Activated CD8-positive, alpha-beta T cell treated with anti-CD3 and anti-CD28 coated beads, Interleukin-2, amount 10 ng/mL, durations not matched to agents 7 days and 5 days (primary cell): ENCODE measurements at places on chromosomes 6 and 20. TPM values are rescaled to one million over a fixed set of nuclear protein-coding genes. Genes with fewer than 3 reads are reported as not detected.

GRCh38 chr6:84688141-84688873 lies 76.1 kb downstream of the TBX18 start:
- DNase-seq: no peak

- no peak for DNase-seq
These were observed 527.1 kb downstream of the QKI start for GRCh38 chr6:163941624-163941976.

GRCh38 chr6:139161169-139161568 lies 26.3 kb downstream of the HECA start:
- peak; percentile 85 for DNase-seq

DNA sequence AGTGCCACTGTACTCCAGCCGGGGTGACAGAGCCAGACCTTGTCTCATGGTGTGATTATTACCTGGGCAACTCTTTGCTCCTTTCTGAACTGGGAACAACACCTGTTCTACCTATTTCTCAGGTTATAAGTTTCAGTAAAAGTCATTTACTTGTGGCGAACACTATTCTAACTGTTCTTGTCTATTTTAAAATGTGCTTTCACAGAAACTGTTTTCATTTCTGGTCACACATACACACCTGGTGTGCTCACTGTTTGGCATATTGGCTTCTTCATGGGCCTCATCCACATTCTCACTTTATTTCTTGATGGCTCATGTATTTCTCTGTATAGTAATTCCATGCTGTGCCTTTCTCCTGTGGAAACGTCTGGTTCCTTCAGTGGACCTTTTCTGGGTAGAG lies 30.5 kb upstream of the XRN2 start:
- DNase-seq: no peak

- DNase-seq: peak; percentile 74
These were observed 90.5 kb downstream of the GRM4 start for GRCh38 chr6:34055223-34055933.

- DNase-seq: no peak
These were observed 39.0 kb downstream of the MYT1 start for GRCh38 chr20:64203037-64203777.

DNA sequence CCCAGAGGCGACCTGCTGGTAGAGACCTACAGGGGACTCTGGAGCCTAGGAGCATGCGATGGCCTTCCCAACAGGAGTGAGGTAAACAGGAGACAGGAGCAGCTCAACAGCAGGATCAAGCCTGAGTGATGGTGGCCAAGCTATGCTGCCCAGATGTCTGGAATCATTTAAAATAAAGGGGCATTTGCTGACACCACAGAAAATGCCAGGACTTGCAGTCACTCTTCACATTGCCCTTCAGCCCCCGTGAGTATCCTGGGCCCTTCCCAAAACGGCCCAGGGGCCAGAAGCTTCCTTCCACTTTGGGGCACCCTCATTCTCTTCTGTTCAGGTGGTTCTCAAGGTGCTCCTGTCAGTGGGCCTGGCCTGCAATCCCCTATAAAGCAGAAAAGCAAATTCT lies 23.2 kb downstream of the INSM1 start:
- DNase-seq: no peak

DNA sequence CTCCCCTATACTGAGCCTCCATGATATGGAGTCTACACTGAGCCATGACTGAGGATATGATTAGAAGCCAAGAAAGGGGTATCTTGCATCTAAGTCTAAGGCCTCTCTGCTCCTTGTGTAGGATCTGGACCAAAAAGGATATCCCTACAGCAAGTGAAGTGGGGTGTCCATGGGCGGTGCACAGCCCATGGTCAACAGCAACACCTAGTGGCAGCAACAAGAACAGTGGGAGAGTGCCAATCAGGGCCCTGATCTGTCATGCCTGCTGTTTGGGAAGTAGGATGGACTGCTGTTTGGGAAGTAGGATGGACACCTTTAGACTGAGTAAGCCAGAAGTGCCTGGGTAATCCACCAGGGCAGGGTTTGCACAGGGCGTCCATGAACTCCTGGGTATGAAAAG lies 22.4 kb downstream of the PTGIS start:
- DNase-seq: no peak

DNA sequence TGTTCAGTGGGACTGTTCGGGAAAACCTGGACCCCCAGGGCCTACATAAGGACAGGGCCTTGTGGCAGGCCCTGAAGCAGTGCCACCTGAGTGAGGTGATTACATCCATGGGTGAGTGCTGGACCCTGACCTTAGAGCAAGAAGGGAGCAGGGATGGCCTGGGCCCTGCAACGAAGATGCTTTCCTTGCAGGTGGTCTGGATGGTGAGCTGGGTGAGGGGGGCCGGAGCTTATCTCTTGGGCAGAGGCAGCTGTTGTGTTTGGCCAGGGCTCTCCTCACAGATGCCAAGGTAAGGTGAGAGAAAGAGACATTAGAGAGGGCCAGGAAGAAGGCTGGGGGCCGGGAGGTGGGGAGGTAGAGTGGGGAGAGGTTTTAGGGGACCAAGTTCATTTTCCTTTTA lies 6.4 kb downstream of the DLK2 start:
- no peak for DNase-seq

GRCh38 chr6:155084431-155085123 lies 89.5 kb downstream of the TIAM2 start:
- DNase-seq: no peak

- peak; percentile 66 for DNase-seq
These were observed 18.1 kb downstream of the SLX4IP start for GRCh38 chr20:10453241-10453640.

- no peak for DNase-seq
These were observed 118.4 kb downstream of the JPH2 start for GRCh38 chr20:44068316-44069201.

- DNase-seq: no peak
These were observed 11.5 kb downstream of the RNF146 start for GRCh38 chr6:127277878-127278843.

- no peak for DNase-seq
These were observed 29.2 kb downstream of the SLC22A23 start for GRCh38 chr6:3427687-3428085.

- DNase-seq: no peak
These were observed 16.4 kb downstream of the RNF24 start for GRCh38 chr20:3998998-3999397.

- no peak for DNase-seq
These were observed 75.9 kb downstream of the RTN4IP1 start for GRCh38 chr6:106553440-106553839.

- no peak for DNase-seq
These were observed 47.3 kb downstream of the EPB41L2 start for GRCh38 chr6:131015630-131016263.

- no peak for DNase-seq
These were observed 80.5 kb downstream of the SNX5 start for GRCh38 chr20:17888044-17888443.

MUC21 gene
- not detected for total RNA-seq

METTL24 gene
- not detected for total RNA-seq

UBE3D gene
- 5.0 TPM for total RNA-seq

MICA gene
- total RNA-seq: 8.7 TPM

SEL1L2 gene
- not detected for total RNA-seq

RHAG gene
- total RNA-seq: not detected

HMGCLL1 gene
- total RNA-seq: not detected

PNPLA1 gene
- not detected for total RNA-seq

ZBTB46 gene
- total RNA-seq: 0.10 TPM

CLPSL1 gene
- total RNA-seq: not detected

ADTRP gene
- 0.63 TPM for total RNA-seq

PDYN gene
- not detected for total RNA-seq

CCR6 gene
- total RNA-seq: 4.4 TPM
